ENCODE measurements at places on chromosomes 13 and 19.

DNA sequence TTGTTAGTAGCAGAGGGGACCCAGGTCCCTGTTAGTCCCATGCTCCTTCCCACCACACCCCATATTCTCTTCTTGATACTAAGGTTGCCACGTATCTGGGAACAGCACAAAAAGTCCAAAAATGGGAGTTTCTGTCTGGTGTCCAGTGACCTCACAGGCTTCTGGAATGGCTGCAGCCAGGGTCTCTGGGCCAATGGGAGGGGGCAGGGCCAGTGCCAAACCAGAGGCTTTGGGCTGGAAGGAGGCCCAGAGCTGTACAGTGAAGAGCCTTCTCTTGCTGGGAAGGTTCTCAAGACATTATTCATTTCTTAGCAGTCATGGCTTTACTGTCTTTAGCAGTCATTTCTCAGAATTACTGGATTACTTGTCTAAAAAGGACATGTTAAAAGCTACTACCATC, 119.2 kb downstream of the FRY start:
- no peak for DNase-seq

GRCh38 chr13:64274481-64275217, 2859.0 kb upstream of the PCDH20 start:
- DNase-seq: no peak

GRCh38 chr19:42271045-42271419, 2.0 kb downstream of the CIC start:
- no peak for DNase-seq

GRCh38 chr13:108964606-108965005, 335.2 kb downstream of the MYO16 start:
- no peak for DNase-seq

GRCh38 chr19:55092423-55093318, 17.0 kb downstream of the EPS8L1 start:
- DNase-seq: no peak

DNA sequence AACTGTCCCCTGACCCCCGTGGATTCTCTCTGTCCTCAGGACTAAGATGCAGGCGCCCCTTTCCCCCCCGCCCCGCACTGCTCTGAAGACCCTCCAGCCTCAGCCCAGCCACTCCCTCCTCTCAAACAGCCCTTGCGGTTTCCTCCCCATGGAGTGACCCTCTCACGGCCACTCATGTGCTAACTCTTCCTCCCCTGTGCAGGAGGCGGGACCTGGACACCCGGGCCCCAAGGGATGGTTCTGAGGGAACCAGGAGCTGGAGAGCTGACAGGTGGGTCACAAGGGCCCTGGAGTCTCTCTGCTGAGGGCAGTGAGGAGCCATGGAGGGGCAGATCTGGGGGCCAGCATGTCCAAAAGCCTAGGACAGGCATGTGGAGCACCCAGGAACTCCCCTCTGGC, 1.9 kb downstream of the ISOC2 start:
- no peak for DNase-seq

DNA sequence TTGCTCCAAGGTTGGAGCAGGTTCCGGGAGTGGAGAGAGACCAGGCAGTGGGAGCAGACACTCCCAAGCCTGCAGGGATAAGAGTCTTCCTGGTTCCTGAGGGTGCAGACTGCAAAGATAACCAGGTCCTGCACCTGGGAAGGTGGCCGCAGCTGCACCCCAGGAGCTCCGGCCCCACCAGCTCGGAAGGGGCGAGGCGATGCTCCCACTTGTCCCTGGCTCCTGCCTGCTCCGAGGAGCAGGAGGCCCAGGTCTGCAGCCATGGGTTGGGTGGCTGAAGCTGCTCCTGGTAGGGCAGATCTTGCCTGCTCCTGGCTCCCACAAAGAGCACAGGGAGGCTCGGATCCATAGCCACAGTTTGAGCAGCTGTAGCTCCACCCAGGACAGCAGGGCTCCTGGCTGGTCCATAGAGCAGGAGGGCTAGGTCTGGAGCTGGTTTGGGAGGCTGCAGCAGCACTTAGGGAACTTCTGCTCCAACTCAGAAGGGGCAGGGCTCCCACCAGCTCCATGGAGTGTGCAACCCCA, 251.6 kb upstream of the GPC6 start:
- DNase-seq: no peak

- no peak for DNase-seq
Observed at GRCh38 chr19:55673465-55673864, 1.6 kb upstream of the EPN1 start.

GRCh38 chr19:41552558-41552957, 23.4 kb upstream of the CEACAM21 start:
- DNase-seq: no peak

- DNase-seq: no peak
Observed at GRCh38 chr19:34184880-34185491, 12.7 kb downstream of the LSM14A start.

DNA sequence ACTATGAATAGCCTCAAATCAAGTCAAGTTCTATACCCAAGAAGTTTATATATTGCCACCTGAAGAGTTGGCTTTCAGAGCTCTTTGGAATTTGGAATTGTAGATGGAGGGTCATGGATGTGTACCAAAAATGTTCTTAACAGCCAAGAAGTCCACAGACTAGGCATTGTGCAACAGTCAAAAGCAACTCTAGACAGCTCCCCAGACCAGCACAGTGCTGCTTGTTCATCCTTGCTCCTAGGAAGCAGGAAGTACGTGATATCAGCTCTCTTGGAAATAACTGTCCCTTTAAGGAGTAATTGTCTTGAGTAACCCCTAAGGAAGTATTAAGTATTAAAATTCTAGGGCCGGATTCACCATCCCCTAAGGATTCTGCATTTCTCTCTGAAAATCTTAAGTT, 30.7 kb upstream of the IL17D start:
- DNase-seq: no peak

Data from stimulated activated CD4-positive, alpha-beta T cell treated with anti-CD3 and anti-CD28 coated beads, Interleukin-15, amount 100 ng/mL, for 1 hour (primary cell).